ENCODE measurements at places on chromosomes 11 and 22.

DNA sequence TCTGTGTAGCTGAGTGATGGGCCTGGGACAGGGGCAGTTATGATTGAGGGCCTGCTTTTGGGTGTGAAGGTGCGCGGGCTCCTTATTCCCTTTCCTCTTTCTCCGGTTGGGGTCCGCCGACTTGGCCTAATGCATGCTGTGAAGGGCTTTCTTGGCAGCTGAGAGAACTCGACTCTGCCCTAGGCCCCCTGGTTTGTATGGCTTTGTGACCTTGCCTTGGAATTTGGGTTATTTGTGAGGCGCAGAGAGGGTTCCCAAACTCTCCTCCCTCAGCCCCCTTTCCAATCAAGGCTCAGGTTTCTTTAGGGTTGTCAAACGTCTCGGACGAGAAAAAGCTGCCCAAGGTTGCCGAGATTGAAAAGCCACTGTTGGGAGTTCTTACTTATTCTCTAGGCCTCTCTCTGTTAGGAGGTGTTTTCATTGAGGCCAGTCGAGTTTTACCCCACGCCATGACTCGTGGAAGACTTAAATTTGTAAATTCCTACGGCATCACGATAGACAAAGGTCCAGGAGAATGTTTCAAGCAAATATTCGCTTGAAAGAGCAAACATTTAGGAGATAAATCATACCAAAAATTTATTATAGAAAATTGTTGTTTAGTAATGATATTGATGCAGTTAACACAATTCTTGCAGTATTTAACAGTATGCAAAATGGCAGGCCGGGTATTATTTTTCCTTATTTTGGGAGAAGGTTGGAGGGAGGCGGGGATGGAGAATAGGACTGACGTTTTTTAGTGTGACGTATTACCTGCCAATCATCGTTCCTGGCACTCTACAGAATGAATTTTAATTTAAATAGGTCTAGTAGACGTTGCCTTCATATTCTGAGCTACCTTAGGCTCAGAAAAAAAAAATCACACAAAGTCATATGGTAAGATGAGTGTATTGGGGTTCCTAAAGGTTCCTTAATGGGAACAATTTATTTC, 689 bp downstream of the PDHX start:
- no peak for DNase-seq

DNA sequence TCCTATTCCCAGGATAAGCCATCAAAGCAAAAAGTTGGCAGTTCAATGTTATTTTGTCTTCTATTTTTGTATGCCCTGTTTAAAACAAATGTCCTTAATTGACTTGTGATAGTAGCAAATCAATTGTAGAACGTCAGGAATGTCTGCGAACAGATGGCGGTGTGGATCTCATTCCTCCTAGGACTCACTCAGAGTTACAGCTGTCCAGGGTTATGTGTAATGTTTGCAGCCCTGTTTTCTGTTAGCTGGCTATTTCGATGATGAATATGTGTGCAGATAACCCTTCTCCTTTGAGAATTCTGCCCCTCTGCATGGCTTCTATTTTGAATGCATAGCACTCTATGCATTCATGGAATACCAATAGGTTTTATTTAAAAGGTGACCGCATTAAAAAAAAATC, 1248.0 kb upstream of the CNTN5 start:
- no peak for DNase-seq

DNA sequence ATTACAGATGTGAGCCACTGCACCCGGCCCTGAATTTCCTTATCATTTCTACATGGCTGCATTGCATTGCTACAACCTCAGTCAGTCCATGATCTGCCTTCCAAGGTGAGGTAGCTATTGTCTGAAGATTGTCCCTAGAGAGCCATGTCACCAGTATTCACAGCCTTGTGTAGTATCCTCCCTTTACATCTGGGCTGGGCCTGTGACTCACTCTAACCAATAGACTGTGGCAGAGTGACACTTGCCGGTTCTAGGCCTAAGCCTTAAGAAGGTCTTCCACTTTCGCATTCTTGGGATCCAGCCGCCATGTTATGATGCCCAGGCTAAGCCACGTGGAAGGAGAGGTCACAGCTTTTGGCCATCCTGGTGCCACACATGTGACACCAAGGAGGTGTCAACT, 10.1 kb upstream of the PLEKHB1 start:
- DNase-seq = no peak

DNA sequence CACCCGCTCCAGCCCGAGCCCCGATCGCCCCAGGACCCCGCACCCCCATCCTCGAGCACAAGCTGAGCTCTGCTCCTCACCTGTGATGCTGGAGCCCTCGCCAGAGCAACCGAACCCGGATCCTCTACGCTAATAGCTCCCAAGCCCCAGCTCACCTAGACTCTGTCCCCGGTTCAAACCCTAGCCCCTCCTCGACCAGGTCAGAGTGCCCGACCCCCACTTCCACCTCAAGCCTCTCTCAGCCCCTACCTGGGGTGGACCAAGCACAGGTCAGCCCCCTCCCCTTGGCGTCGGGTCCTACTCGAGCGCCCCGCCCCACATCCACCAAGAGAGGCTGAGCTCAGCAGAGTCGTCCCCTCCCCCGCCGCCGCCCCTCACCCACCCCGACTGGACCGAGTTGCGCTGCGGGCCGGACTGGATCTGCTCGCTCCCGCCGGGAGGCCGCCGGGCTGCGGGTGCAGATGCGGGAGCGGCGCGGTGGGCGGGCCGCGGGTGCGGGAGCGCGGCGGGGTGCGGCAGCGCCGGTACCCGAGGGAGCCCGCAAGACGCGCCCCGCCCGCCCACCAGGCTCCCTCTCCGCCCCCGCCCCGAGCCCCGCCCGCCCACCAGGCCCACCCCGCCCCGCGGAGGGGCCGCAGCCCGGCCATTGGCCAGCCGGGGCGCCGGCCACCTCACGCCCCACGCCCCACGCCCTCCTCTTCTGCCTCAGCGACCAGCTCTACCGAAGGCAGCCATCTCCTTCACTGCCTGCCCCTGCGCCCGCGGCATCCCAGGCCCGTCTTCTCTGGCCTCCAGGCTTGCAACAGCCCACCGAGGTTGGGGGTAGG, 577 bp upstream of the DKK3 start:
- no peak for DNase-seq

- DNase-seq = no peak
These were observed 452.6 kb downstream of the LUZP2 start for GRCh38 chr11:24949406-24949805.

- no peak for DNase-seq
These were observed 71.5 kb upstream of the RAB38 start for GRCh38 chr11:88246696-88247095.

GRCh38 chr11:27291302-27291889, 71.6 kb downstream of the CCDC34 start:
- DNase-seq = no peak

DNA sequence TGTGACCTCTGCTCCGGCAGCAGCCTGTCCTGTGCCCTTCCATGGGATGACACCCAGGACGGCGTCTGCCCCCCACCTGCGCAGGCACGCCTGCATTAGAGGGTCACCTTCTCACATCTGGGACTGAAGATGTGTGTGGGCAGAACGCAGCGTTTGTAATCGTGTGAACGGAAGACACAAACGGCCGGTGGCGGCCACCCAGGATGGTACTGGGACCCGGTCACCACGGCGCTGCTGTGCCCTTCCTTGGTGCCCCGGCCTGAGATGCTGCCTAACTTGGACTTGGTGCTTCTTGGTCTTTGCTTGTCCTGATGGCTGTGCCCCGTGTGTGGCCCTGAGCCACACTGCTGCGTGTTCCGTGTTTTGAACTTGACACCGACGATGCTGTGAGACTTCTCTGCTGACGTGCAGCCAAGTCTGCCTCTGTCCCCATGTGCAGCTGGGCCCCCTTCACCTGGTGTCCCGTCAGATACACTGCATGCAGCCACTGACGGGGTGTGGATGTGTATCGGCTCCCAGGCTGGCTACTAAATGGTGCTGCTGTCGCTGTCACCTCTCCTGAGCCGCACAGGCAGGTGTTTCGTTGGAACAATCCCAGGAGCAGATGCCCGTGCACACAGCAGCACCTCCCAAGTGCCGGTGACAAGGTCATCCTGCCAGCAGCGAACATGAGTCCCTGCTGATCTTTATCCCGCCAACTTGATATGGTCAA, 21.4 kb downstream of the YPEL1 start:
- no peak for DNase-seq

- no peak for DNase-seq
These were observed 1422.9 kb downstream of the TBC1D22A start for GRCh38 chr22:48185071-48186055.

DNA sequence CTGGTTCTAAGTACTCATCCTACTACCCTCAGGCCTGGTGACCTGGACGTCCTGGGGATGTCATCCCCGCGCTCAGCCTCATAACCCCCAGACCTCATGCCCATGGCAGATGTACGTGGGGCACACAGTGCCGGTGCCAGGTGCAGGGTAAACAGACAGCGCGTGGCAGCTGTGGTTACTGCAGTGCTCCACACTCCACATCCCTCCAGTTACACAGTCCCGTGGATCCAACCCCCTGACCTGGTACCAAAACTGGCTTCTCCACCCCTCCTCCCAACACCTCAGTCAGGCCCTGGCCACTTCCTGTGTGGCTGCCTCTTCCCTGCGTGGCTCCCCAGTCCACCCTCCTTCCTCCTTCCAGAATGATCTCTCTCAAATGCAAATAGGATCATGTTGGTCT, 95.2 kb downstream of the DSCAML1 start:
- no peak for DNase-seq

DNA sequence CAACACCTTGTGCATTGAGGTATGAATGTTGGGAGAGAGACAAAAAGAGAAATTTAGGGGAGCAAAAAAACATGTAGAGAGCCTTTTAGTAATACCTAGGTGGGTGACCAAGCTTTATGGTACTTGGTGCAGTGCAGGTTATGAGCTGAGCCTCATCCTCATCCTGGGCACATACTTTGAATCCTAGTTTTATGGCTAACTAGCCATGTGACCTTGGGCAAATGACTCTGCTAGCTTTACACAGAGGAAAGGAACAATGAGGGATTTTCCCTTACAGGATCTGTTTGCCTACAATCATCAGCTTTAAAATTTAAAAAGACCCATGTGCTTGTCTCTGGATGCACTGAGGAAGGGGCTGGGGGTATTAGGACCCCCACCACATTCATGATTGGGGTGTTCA, 187.8 kb upstream of the ISX start:
- DNase-seq = no peak

DNA sequence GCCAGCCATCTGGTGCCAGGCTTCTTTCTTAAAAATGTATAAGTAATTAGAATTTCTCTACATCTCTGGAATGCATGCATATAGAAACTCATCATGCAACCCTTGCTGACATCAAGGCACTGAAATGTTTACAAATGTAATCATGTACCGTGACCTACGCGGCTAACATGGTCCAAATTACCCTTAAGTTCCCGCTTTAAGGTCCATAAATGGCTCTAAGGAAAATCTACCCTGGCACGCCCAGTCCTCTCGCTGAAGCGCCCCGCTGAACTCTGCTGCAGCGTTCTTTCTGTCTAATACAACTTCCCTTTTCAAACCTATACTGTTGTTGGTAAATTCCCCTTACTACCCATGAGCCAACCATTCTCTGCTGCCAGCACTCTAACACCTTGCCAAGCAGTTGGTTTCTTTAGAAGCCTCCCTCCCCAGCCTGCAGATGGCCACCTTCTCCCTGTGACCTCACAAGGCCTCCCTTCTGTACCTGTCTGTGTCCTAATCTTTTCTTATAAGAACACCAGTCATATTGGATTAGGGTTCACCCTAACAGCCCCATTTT, 13.5 kb upstream of the HMOX1 start:
- peak; percentile 70 for DNase-seq

DNA sequence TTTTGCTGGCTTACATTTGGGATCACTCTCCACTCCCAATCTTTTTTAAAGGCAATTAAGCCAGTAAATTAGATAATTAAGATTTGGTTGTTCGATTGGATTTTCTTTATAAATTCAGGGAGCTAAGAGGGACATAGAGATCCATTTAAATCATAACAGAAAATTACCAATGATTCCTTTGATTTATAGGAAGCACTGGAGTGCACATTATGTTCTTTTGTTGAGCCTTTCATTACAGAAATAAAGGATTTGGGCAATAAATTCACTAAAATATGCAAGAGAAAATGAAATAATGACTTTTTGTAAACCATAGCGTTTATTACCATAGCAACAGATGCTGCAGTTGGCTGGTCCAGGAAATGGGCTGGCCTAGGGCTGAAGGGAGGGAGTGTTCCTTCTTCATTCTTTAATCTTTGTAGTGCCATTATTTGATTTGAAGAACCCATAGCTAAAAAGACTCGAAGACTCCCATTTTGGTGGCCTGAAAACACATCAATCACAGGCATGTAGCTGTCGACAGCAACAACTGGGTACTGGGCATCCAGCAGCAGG, 73.0 kb downstream of the C2CD3 start:
- DNase-seq = no peak

DNA sequence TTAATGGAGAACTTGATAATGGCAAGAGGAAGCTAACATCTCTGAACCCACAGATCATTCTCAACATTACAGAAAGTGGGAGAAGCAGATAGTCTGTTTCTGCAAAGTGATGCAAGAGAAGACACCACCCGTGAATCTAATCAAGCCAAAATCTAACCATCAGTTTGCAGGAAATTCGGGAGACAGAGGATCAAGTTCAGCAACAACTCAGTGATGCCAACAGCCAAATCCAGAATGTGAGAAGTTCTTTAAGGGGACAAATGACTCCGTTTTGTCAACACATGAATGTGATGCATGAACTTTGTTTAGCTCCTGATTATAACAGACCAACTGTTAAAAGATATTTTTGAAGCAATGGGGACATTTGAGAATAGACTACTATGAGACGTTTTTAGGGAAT, 95.2 kb upstream of the LDLRAD3 start:
- DNase-seq = no peak

GRCh38 chr22:27329966-27330645, 471.4 kb downstream of the MN1 start:
- DNase-seq = no peak

- DNase-seq = no peak
These were observed 73.4 kb downstream of the DEUP1 start for GRCh38 chr11:93403930-93404329.

- DNase-seq = peak; percentile 27
These were observed 87.8 kb upstream of the CRYBB3 start for GRCh38 chr22:25111579-25112517.

GRCh38 chr22:25677631-25678030, 64.4 kb upstream of the MYO18B start:
- DNase-seq = no peak

GRCh38 chr11:109697140-109697843, 275.3 kb downstream of the C11orf87 start:
- peak; percentile 52 for DNase-seq

GRCh38 chr11:107583629-107584195, 7.2 kb upstream of the ELMOD1 start:
- no peak for DNase-seq

DNA sequence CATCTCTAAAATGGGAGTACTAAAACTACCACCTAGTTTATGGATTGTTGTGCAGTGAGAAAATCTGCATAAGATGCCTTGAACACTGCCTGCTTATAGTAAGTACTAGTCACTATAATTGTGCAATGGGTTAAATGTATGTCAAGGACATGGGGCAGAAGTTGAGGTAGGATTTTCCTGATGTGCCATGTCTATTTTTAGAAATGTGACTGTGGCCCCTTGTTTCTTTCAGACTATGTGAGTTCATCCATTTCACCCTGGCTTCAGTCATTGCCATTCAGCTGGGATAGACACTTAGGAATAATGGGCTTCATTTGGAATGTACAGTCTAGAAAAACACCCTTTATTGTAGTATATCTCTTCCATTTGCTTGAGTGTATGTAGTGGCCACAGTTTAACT, 51.4 kb downstream of the BDNF start:
- no peak for DNase-seq

Measured in inflammatory macrophage (primary cell).